ENCODE measurements at places on chromosomes 1 and 21. TPM values are rescaled to one million over a fixed set of nuclear protein-coding genes. Genes with fewer than 3 reads are reported as not detected.

KRTAP6-2 gene
- not detected for total RNA-seq

ZBED6 gene
- 23.6 TPM for total RNA-seq

GRCh38 chr1:46983830-46984586 lies 39.5 kb upstream of the CYP4X1 start:
- DNase-seq: no peak

- DNase-seq: no peak
Measured at GRCh38 chr1:191870490-191870889, 287.8 kb upstream of the RGS18 start.
